ENCODE measurements at places on chromosomes 12 and 14. TPM values are rescaled to one million over a fixed set of nuclear protein-coding genes. Genes with fewer than 3 reads are reported as not detected.

DNA sequence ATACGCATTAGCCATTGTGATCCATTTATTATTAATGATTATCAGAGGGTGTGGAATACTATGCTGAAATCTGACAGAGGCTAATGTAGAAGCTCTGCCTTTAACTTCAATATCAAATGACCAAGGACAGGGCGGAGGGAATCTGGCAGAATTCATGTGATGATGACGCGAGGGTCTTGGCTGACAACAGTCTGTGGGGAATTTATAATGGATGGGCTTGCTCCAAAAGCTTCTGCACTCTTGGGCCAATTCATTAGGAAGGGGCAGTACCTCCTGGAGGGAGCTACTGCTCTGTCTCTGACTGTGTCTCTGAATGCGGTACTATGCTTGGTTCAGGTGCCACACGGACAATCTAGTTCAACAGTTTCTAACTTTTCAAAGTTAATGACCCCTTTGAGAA lies 46.2 kb downstream of the GALNT8 start:
- no peak for DNase-seq

GRCh38 chr12:47964106-47964728 lies 821 bp downstream of the TMEM106C start:
- no peak for DNase-seq

DNA sequence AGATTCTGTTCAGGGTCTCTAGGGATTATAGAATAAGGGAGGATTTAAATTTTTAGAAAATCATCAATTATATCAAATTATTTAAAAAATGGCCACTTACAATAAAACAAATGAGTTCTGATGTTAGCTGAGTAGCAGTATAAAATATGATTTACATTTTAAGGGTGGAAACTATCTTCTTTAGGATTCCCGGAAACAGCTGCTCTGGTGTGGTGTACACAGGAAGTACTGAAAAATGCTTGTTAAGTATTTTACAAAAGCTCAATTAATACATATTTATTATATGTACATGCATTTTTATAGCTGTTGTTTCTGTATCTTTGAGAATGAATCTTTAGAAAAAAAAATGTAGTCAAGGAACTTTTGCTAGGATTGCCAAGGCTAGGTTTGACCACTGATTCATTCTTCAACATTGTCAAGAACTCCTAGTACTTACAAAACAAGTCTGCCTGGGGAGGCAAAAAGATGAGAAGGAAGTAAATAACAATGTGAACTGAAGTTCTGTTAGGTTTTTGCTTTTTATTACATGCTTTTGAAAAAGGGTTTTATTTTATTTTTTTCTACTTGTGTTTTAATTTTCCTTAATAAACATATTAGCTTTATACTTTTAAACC lies 48.0 kb downstream of the ARF6 start:
- DNase-seq: no peak

DNA sequence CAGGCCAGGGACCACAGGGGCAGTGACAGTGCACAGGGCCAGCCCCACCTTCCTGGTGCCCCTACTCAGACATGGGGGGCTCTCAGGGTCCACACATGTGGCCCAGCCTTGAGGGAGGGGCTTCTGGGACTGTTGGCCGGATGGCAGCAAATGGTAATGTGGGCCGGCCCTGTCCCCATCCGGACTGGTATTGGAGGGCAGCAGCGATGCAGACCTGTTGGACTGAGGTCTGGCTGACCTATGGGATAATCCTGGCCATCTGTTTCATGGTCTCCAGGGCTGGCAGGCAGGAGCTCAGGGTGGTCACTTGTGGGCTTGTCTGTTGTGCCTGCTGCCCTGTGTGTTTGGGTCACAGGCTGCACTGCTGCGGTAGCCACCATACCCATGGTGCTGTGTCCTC lies 387.5 kb downstream of the TMEM121 start:
- DNase-seq: no peak

GRCh38 chr12:57089271-57090245 lies 644 bp downstream of the NAB2 start:
- peak; percentile 60 for DNase-seq

The OR4K14 gene
- total RNA-seq: not detected

DNA sequence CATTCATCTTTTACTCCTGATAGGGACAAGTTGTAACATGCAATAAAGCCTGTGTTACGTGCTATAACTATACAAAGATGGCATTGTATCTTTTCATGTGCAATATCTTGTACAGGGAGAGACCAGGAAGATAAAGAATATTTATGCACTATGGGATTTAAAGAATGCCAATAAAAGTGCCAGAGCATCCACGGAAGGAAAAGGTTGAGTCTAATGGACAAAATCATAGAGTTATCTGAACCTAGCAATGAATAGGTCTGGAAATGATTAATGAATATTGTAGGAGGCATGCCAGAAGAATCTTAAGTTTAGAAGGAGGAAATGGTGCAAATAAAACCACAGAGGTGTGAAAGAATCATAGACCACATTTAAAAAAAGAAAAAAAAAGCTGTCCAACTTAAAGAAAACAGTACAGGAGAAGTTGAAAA lies 263.9 kb downstream of the KCNC2 start:
- DNase-seq: no peak

DNA sequence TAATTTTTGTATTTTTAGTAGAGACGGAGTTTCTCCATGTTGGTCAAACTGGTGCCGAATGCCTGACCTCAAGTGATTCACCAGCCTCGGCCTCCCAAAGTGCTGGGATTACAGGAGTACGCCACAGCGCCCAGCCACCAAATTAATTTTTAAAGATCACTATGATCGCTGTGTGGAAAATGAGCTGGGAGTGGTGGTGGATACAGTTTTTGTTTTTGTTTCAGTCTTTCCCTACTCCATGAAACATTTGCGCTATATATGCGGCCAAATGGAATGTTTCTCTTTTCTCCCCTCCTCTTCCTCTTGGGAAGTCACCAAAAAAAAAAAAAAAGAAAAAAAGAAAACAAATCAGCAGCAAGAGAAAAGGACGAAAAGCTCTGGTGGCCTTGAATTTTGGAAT lies 20.8 kb upstream of the P2RX4 start:
- no peak for DNase-seq

The NID2 gene
- 0.29 TPM for total RNA-seq

GRCh38 chr14:93031505-93032315 lies 84.0 kb downstream of the ITPK1 start:
- DNase-seq: no peak

- DNase-seq: no peak
These were observed 64.6 kb upstream of the ACTN1 start for GRCh38 chr14:69043596-69044260.

The AQP6 gene
- total RNA-seq: not detected

The BDKRB1 gene
- not detected for total RNA-seq

DNA sequence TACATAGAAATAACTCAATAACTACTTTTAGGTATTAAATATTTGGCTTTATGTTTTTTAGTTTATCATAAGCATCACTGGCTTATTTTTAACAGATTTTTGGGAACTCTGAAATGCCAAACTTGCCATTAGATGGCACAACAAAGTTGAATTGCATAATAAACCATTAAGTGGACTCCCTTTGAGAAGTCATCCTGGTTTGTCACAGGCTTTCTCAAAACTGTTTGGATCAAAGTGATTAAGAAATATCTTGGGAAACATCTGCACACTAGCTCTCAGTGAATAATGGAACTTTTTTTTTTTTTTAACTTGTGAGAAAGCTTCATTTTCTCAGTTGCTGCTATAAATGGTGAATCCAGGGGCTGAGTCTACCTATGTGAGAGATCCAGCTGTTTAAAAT lies 4.3 kb downstream of the SLC16A7 start:
- no peak for DNase-seq

GRCh38 chr14:51726166-51726899 lies 74.6 kb downstream of the FRMD6 start:
- no peak for DNase-seq

DNA sequence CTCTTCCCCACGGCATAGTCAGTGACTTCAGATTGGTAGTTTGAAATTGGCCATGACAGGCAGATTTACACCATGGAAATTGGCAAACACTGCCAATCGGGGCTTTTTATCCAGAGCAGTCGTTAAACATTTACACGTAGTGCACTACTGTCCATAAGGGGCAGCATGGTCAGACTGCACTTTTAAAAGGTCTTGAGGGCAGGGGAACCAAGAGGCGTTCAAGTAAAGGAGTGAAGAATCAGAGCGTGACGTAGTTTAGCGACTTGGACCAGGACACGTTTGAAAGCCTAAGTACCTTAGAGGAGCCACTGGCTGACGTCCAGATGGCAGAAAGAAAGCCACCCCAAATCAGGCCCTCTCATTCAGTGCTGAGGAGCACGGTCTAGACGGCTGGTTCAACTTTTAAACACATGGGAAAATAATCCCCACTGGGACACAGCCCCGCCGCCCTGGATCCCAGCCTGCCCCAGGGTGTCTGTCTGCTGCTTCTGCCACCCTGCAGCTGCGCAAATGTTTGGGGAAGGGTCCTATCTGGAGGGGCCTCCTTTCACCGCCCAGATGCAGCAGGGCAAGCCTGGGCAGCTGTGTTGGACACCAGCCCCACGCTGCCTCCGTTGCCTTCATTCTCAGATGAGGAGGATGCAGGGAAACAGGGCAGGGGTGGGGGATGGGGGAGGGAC lies 52.5 kb upstream of the PPP2R5C start:
- DNase-seq: no peak

DNA sequence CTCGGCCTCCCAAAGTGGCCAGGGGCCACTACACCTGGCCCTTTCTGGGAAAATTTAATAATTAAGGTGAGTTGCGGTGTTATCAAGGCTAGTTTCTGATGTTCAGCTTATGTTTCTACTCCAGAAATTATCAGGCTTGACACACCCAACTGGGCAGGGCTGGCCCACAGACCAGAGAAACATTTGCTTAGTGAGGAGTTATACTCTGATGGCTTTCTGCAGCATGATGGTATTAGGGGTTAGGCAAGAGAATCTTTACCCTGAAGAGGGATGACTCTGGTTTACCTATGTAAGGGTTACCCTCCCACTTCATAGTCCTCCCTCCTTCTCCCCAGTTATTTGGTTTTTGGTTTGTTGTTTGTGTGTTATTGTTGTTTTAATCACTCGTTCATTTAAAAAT lies 24.5 kb upstream of the HECTD1 start:
- no peak for DNase-seq

GRCh38 chr12:120262852-120263747 lies 2.4 kb downstream of the PXN start:
- no peak for DNase-seq

The DYRK4 gene
- 34.1 TPM for total RNA-seq

DNA sequence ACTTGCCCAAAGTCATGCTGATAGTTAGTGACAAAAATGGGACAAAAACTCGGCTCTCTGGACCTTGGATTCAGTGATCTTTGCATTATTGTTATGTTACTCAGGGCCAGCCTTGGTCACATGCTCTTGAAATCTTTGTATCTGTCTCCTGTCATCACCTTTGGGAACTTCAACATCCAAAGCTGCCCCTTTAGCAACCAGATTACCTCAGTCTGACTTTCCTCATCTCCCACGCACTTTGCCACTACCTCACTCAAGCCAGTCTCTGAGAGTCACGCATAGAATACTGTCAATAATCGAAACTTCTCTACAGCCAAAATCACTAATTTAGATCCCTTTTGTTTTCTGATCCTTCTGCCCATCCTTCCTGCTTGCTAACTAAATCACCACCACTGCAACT lies 90.8 kb upstream of the DAAM1 start:
- DNase-seq: no peak

- DNase-seq: no peak
These were observed 105.6 kb downstream of the SLC25A47 start for GRCh38 chr14:100428727-100429126.

DNA sequence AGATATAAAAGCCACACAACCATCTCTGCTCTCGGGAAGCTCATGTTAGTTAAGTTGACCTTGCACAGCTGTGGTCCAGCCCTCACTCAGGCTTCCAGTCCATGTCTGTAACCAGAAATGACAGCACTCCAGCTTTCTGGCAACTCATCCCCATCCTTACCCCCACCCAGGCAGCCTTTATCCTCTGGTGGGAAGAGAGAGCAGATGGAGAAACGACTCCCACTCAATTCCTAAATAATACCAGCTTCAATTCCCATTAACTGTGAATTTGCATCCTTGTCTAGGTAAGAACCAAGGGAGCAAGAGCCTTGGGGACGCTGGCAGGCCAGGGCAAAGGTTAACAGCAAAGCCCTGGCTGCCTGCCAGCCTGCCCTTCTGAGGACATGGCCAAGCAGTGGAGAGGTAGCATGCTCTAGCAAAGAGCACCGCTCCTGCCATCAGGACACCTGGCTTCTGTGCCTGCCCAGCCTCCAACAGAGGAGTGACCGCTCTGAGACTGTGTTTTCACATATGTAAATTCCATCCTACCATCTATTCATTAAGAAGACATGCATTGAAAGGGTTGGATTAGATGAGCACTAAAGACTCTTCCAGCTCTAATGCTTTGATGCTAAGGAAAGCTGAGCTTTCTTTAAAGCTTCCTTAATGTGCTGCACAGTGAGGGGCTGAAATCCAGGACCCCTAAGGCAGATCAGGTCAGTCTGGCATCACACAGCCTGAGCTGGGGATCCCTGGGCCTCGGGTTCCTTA lies 236.1 kb downstream of the GRIN2B start:
- no peak for DNase-seq

- DNase-seq: no peak
These were observed 135.6 kb downstream of the PIWIL1 start for GRCh38 chr12:130473266-130473665.

DNA sequence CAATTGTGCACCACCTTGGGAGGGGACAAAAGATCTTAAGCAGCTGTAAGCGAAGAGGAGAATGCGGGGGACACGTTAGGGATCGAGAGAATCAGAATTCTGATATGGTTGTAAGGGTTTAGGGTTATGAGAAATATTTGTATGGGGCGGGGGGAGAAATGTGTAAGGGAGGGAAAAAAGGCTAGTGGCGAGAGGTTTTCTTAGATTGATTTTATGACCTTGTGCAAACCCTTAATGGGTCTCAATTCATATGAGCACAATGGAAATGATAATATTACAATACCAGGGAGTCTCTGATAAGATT lies 396 bp downstream of the NDUFA9 start:
- no peak for DNase-seq

The EFS gene
- 0.08 TPM for total RNA-seq

DNA sequence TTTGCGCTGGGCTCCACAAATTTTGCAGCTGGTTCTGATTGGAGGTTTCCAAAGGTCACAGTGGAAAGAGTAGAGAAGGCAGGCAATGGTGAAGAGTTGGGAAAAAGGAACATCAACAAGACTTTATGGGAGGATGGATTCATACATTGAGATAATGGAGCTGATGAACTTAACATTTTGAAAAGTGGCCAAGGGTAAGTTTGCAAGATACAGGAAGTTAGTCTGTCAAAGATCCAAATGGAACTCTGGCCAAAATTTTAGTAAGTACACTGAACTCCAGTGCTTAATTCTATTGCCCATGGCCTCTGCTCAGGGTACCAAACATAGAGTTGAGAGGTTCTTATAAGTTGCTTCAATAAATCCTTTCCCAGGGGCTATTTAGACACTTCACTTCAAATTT lies 15.6 kb downstream of the CCER1 start:
- DNase-seq: no peak

DNA sequence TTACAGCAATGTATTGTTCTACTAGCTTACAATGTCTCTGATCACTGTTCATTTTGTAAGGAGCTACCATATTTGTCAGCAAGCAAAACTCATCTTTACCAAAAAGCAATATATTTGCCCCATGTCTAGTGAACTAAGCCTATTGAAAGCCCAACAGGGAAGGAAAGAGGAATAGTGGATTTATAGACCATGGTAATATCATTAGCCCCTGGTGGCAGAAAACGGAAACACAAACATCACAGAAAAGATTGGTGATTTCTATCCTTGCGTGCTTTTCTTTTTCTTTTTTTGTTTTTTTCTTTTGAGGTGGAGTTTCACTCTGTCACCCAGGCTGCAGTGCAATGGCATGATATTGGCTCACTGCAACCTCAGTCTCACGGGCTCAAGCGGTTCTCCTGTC lies 1562.4 kb upstream of the TMEM132C start:
- no peak for DNase-seq

The SERPINA5 gene
- total RNA-seq: 0.38 TPM

GRCh38 chr14:85224241-85224640 lies 305.7 kb upstream of the FLRT2 start:
- no peak for DNase-seq
